Epithelial cell of proximal tubule (primary cell): ENCODE measurements at places on chromosomes 5 and 9. TPM values are rescaled to one million over a fixed set of nuclear protein-coding genes. Genes with fewer than 3 reads are reported as not detected.

- no peak for DNase-seq
Measured at GRCh38 chr5:161847941-161848391, at the start of gene GABRA1. TSS of gene GABRA1 (plus strand) at chr5:161848120. CDS start at chr5:161850811, 2,691 bp downstream.

DNA sequence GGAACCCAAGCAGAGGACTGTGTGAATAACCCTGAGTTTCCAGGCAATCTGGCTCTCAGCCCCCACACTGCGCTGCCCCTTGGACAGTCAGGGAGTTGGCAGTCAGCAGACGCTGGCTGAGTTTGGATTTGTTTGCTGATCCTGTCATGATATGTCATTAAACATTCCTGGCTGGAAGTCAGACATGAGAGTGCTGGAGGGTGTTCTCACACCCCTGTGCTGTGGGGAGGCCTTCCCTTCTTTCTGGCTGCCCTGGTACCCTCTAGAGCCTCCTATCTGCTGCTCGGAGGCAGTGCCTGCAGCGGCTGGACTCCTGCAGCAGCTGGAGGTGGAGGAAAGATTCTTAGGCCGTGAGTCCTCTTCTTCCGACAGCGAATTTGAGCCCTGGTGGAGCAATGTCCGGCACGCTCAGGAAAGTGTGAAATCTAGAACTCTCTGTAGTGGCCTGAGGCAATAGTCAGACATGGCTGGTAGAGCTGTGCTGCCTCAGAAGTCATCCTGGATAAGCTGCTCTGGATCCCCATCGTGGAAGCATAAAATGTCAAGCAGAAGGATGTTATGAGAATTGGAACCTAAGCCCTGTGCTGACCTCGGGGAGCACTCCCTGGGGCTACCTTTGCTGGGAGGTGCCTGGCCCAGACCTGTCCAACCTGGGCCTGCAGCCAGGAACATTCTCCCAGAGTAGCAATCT, 72.0 kb downstream of the PDE8B start:
- no peak for DNase-seq

- no peak for DNase-seq
Measured at GRCh38 chr9:135901826-135902225, 5.5 kb downstream of the CAMSAP1 start.

HTR4 gene
- total RNA-seq = not detected in 2 replicates

- no peak for DNase-seq
Measured at GRCh38 chr9:114370251-114370967, 17.4 kb downstream of the AKNA start.
